ENCODE measurements at places on chromosomes 5 and 9.

GRCh38 chr5:67481362-67481761 is 284.8 kb upstream of the CD180 start:
- DNase-seq = no peak

DNA sequence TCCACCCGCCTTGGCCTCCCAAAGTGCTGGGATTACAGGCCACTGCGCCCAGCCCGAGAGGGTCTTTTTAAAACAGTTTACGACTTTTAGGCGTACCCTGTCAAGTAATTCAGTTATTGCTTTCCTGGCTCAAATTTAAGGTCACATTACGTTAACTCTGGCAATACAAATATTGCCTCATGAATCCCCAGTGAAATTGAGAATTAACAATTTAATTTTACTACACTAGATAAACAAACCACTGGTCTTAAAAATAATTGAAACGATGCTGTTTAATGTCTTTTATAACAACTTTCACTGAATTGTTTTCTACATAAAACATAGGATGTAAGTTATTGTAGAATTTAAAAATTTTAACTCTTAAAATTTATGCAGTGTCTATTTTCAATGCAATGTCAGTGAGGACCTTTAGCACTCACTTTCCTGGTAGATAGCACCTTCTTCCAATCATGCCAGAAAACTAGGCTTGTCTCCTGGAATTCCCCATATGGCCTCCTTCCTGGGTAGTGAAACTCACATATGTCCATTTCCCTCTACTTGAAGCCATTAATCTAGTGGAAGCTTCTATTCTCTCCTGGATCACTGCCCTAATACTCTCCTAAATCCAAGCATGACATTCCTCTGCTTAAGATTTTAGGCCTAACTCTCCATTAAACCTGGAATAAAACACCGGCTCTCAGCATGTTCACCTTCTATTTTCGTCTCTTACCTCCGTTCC is 13.5 kb downstream of the BASP1 start:
- DNase-seq = no peak

DNA sequence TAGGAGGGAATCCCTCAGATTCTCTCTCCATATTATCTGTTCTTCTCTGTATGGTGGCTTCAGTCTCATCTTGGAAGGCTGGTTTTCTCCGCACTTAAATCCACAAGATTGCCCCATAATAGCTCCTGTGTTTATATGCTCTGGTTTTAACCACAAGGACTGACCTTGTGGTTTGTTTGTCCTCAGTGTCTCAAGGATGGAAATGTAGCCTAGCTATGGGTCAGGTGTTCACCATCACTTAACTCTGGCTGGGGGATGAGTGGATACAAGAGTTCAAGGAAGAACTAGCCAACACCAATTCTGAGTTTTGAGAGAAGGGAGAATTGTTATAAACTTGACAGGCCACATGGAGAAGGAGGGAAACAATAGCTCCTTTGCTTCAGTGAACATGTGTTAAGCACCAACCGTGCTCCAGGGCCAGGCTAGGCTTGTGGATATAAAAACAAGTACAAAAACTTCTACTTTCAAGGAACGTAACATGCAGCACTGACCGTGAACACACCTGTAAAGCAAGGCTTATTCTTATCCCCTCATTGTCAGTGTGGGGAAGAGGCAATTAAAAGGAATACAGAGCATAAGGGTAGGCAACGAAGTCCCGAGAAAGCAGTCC is 75.6 kb upstream of the VLDLR start:
- DNase-seq = no peak

- no peak for DNase-seq
Observed at GRCh38 chr9:124385623-124386022, 29.6 kb downstream of the PSMB7 start.

DNA sequence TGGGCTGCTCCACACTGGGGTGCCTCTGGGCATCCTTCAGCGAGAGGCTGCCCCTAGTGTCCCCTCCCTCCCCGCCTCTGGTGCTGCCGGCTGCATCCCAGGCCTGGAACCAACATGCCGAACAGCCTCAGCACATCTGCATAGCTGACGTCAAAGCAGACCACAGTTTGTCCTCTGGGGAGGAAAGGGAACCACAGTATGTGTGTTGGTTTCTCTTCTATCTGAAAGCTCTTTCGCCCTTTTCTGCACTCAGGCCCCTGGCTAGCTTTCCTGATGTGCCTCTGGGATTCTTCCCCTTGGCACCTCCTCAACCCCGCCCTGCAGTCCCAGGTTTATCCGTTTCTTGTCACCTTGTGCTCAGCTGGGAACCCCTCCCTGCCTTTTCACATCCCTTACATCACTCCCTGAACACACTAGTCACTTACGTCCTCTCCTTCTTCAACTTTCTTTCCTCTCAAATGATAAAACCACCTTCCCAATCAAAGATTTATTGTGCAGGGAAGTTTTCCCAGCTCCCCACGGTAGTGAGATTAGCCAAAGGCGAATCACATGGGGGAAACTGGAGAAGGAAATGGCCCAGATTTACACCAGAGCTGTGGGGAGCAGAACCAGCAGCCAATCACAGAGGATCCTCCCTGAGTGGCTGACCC is 35.5 kb upstream of the B4GALT1 start:
- no peak for DNase-seq

Measured in hematopoietic multipotent progenitor cell treated with erythropoietin and hydrocortisone succinate and interleukin-3 and kit ligand, for 15 days (in vitro differentiated cells).